C1 segment of cervical spinal cord (tissue), 14 donors: ENCODE measurements at places on chromosomes 11 and 22.

DNA sequence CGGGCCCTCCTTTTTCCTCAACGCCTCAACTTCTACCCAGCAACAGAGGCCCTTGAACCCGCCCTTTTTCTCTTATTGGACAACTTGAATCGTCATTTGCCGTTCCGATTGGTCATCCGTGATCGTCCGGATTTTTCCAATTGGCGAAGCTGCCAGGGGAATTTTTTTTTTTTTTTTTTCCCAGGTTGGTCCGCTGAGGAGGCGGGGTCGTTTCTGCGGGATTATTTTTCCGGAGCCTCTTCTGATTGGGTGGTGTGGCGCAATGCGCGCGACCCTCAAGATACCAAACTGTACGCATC, 465 bp upstream of the TTC9C start:
- DNase-seq = peak; percentile 98

- DNase-seq = no peak
Measured at GRCh38 chr11:43837879-43838278, 42.8 kb upstream of the ALKBH3 start.

- no peak for DNase-seq
Measured at GRCh38 chr11:636511-637332, at the start of gene DRD4. Gene DRD4, plus strand, starts transcription at chr11:637269. Its CDS starts 36 bp downstream, at chr11:637305.

GRCh38 chr11:76443268-76443980, 1.4 kb upstream of the EMSY start:
- DNase-seq = no peak

DNA sequence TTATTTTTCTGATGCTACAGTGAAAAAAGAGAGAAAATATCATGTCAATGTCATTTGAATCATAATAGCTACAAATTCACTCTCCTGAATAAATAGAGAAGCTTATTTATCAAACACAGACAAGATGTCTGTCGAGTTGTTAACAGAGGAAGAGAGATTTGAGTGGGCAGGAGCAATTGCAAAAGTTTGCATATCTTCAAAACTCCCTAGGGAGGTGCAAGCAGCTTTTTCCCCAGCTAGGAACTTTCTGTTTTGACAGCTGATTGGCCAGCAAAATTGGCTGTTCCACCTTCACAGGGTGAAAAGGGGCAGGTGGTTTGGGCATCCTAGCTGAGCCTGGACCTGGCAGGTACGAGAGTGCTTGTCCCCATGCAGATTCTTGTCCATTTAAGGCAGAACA, 98.2 kb downstream of the NTM start:
- DNase-seq = no peak

GRCh38 chr11:117782101-117782500, 14.9 kb downstream of the DSCAML1 start:
- DNase-seq = no peak

DNA sequence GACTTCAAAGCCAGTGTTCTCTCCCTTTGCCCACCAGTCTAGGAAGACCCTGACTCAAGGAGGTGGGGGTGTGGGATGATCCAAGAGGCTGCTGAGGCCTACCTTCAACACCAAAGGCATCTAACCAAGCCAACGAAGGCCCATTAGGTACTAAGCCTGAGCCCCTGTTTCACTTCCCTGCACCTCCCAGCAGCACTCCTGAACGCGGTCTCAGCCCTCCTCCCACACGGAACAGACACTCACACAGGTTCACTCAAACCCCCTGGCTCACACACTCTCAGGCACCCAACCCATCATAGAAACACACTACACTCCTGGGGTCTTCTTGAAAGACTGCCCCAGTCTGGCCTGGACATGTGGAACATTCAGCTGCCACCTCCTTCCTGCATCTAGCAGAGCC, 40.7 kb downstream of the SLC22A12 start:
- no peak for DNase-seq

DNA sequence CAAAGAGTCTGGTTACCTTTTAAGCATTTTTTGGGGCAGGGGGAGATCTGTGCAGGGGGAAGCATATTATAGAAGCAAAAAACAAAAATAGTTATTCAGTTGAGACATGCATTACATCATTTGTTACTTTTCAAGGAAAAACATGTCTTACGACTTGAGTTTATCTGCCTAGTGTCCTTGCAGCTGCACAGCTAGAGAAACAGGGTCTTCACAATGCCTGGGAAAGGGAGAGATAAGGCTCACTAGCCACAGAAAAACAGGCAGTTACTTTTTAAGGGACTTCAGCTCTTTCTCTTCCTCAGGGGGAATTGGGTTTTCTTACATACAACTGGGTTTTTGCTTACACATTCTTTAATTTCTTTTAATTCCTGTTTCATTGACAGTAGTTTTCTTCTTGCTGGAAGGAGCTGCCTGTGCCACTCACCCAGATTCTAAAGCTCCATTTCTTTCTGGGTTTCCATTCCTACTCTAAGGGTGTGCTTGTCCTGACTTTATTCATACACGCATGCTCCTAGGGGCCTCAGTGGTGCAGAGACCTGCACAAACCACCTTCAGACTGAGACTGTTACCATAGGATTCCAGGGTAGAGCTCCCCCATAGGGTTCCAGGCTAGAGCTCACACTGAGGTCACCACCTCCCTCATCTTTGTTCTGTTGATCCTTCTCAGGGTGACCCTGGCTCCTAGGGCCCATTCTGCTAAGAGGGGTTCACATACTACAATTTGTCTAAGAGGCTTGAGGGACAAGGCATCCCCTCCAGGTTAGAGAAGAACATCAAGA, 14.7 kb upstream of the UBQLNL start:
- DNase-seq = no peak

DNA sequence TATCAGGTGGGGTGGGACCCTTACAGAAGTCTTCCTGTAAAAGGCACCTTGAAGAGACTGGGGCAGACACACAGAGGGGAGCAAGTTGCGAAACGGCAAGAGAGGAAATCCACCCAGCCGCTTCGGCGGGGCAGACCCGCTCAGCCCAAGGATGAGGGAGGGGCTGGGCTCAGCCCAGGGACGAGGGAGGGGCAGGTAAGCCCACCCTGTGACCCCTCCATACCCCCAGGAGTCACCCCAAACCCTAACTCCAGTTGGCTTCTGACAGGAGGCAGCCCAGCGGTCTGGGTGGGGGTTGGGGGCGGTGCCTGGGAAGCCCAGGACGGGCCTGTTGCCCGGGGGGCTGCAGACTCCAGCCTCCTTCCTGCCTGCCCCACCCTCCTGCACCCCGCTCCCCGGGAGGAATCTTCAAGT, 965 bp downstream of the OSBPL5 start:
- no peak for DNase-seq

DNA sequence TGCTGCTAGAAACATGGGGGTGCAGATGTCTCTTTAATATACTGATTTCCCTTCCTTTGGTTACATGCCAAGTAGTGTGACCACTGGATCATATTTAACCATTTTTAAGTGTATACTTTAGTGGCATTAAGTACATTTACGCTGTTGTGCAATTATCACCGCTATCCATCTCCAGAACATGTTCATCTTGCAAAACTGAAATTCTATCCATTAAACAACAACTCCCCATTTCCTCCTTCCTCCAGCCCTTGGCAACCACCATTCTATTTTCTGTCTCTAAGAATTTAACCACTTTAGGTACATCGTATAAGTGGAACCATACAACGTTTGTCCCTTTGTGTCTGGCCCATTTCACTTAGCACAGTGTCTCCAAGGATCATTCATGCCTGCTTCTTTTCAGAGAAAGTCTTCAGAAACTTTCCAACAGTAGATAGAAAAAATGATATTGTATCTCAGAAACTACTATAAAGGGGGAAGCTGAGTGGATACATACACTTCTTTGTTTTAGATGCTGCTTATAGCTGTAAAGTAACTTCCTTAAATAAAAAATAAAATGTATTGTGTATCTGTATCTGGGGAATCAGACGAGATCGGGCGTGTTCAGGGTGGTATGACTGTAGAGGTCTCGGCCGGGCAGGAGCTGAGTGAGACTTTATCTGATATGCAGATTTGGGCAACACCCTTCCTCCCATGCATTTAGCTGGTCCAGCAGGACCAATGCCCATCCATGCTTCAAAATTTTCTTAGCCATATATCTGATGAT, 44.6 kb upstream of the ZBED5 start:
- DNase-seq = no peak

DNA sequence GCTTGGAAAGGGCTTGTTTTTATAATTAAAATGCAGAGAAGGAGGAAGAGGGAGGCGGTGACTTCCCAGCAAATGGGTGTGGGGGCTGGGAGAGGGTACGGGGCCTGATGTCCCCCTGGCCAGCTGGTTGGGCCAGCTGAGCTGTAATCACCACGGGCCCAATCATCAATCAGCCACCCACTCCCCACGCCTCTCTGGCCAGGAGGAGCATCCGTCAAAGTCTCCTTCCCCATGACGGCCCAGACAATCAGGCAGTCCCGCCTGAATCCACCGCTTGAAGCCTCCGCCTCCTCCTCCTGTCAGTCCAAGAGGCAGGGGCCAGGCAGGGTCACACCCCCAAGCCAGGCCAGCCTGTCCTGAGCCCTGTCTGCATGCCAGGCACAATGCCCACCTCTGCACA, 13.3 kb upstream of the CABP7 start:
- DNase-seq = no peak

DNA sequence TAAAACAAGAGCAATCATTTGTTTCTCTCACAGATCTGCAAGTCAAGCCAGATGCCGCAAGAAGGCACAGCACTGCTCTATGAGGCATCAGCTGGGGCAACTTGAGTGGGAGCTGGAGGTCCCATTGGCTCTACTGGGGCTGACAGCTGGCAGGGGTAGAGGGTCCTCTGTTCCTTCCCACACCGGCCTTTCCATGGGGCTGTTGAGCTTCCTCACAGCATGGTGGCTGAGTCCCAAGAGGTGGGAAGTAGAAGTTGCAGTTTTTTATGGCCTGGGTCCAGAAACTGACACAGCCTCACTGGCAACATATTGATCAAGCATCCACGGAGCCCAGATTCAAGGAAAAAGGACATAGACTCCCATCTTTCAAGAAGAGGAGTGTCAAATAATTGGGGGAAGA, 34.4 kb downstream of the RPL3 start:
- DNase-seq = no peak

GRCh38 chr22:46239261-46240048, 10.6 kb downstream of the CDPF1 start:
- no peak for DNase-seq

GRCh38 chr22:46060292-46061123, 83.5 kb upstream of the WNT7B start:
- no peak for DNase-seq

DNA sequence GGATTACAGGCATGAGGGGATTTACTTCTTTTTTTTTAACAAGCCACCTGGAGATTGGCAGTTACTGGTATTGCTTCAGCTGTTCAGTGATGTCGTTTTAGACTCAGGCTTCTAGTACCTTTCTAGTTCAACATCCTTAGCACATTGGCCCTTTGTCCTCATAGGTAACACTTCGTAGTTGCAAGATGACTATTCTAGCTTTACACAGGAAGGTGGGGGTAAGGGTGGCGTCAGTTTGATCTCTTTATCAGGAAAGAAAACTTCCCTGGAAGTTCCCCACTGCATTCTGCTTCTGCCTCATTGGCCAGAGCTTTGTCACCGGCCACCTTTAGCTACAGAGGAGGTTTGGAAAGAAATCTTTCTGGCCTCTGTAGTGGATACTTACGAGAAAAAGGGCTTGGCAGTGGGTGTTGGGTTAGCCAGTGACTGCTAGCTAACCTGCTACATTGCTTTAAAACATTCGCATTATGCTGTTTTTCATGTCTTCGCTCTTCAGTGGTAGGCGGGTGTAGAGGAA, 40.7 kb downstream of the SFI1 start:
- no peak for DNase-seq

GRCh38 chr11:78290293-78291176, 101.8 kb downstream of the USP35 start:
- peak; percentile 24 for DNase-seq

- no peak for DNase-seq
Measured at GRCh38 chr11:9616042-9616675, 42.7 kb downstream of the WEE1 start.

DNA sequence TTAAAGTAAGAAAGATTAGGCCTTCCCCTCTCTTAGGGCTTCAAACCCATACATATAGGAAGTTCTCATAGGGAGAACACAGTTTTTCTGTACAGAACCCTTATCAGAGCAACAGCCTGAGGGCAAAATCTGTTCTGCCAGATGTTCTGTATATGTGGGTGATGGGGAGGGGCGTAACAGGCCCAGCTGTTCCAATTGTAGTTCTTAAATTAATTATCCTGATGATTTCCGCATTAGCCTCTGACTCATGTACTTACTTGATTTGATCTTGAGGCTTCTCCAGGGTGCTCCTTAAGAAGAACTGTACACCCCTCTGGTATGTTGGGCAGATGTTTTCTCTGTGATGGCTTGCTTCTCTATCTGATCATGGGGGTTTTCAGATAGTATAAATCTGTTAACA, 123.1 kb upstream of the C11orf87 start:
- no peak for DNase-seq

DNA sequence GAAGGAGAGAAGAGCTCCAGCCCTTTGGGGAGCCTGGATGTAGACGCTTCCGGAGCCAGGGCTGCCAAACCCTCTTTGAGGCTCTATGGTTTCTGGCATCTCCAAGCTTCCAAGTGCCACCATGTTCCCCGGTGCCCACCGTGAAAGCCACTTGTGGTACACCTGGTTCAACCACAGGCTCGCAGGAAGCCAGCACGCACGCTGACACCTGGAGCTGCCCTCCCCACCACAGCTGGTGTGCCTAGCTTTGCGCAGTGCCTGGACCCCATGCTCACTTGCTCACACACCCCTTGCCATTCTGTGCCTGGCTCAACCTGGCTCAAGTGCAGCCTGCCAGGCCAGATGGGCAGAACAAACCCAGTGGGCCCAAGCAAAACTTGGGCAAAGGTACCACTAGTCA, 831.4 kb downstream of the DLG2 start:
- no peak for DNase-seq

DNA sequence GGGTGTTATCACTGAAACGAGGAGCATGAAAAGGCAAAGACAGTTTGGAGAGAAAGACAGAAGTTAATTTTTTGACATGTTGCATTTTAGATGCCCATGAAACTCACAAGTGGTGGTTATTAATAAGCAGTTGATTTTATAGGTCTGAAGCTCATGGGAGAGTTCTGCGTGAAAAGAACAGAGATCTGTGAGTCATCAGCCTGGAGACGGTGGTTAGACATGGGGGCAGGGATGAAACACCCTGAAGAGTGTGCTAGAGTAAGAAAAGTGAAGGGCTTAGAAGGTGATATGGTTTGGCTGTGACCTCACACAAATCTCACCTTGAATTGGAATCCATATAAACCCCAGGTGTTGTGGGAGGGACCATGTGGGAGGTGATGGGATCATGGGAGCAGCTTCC, 289.1 kb upstream of the ISX start:
- no peak for DNase-seq

DNA sequence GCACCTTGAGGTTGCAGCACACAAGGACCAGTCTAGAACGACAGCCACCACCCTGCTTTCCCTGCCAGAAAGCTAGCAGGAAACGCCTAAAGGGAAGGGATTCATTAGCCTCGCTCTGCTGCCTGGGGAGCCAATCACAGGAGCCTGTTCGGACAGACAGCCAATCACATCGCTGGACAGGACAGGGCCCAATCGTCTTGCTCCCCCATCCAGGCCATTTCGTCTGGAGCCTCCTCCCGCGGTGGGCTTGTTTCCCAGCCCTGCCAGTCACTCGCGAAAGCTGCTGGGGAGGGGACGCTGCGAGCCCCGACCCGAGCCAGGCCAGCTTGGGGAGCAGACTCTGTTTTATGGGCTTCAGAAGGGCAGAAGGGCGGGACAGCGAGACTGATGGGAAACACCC, 79.8 kb upstream of the NCAM1 start:
- peak; percentile 70 for DNase-seq
